Hematopoietic multipotent progenitor cell treated with erythropoietin and hydrocortisone succinate and interleukin-3 and kit ligand, for 6 days (in vitro differentiated cells): ENCODE measurements at places on chromosomes 3 and 15.

GRCh38 chr15:53126144-53126543 is 336.0 kb upstream of the ONECUT1 start:
- no peak for DNase-seq

- no peak for DNase-seq
Observed at GRCh38 chr15:101642361-101642760, 9.8 kb downstream of the TM2D3 start.

DNA sequence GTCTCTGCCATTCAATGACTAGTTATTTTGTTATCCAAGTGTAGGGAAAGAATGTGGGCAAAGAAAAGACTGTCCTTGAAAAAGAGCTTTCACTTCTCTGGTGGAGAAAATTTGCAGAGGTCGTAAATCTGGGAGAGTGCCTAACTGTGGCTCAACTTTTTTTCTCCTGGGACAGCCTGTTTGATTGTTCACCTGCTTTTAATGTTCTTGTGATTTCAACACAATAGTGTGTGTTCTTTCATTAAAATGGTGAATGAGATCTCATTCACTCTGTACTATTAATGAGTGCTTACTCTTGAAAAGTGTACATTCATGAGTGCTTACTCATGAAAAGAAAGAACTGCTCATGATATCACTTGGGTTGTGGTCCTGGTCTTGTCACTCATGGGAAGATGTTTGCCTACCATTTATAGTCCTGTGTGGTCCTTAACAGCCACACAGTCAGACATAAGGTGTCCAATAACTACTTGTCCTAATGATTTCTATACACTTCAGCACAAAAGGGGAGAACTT is 567.3 kb downstream of the GRM7 start:
- DNase-seq: no peak

DNA sequence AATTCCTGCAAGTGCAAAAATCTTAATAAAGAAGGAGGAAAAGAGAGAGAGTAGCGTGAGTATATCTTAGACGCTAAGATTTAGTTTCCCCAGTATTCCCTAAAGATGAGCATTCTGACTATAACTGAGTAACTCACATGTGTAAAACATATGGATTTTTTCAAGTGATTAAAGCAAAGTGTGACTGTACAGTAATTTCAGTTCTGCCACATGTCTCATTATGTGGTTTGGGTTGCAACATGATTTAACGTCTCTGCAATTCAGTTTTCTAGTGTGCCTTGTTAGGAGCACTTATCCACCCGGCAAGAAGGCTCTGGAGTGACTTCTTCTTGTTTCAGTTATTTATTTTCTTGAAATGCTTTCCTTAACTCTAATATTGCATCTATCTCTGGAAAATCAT is 514.1 kb downstream of the ROBO1 start:
- no peak for DNase-seq

DNA sequence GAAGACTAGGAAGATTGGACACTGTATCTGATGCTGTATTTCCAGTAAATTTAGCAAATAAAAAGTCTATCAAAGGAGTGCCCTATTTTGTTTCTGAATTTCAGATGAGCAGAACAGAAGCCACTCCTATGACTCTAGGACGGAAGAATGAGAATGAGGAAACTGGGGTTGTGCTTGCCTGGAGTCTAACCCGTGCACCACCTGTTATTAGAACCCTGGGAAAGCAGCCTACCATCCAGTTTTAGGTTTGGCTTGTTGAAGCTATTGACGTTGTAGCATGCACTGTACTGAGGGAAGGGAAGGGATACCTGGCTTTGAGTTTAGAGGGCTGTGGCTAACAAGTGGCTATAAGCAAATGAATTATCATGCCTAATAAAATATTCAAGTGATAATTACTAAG is 318.5 kb downstream of the SLC9A9 start:
- no peak for DNase-seq

DNA sequence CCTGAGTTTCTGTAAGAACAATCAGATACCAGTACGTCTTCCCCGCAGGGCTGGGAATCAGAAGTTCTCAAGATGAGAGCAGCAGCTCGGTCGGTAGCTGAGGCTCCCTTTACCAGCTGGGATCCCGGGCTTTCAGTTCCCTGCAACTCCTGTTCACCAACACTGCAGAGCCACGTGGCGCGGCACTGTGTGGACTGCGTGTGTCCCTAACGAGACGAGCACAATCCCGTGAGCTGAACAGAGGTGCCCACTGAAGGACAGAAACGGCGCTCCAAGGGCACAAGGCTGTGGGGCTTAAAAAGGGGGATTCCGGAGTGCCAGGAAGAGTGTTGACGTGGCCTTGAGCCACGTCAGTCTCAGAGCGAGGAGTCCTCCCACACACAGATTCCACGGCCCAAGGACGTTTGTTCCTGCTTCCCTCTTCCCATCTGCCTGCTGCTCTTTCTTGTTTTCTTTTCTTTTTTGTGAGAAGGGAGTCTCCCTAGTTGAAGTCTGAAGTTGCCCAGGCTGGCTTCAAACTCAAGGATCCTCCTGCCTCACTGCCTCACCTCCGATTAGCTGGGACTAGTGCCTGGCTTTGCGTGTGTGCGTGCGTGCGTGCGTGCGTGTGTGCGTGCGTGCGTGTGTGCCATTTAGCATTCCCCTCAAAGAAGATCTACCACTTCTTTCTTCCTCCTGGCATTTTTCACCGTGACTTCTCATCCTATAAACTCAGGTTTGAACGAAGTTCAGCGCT is 37.1 kb upstream of the RPL35A start:
- DNase-seq: no peak

DNA sequence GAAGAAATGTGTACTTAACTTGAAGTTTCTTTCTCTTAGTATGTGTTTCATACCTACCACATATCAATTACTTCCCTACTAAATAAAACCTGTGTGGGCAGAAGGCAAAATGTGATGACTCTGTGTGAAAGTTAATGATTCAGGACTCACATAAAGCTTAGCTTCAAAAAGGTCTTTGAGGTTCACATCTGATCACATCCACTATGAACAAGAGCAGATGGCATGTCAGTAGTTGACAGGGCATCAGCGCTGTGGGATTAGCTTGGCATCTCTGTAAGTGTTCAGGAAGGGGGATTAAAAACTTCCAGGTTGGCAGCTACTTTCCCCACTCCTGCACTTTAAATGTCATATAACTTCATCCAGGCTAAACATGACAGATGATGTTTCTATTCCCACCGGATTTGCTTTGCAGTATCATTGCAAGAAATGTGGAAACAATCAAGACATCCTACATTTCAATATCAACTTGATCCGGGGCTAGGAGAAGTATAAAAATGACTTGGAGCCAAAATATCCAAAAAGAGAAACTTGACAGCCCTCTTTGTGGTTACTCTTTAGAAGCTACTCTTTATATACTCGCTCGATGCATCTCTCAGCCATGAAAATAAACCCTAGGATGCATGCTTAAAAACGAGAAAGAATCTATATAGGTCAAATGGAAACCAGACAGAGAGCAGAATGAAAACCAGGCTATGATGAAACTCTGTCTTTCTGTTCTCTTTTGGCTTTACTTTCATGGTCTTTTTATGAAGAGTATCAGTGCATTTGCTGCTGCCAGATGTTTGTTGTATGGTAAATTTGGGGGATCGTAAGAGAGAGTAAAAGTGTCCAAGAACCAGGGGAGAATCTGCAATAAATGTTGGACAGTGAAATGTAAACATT is 273.1 kb upstream of the ALCAM start:
- no peak for DNase-seq

DNA sequence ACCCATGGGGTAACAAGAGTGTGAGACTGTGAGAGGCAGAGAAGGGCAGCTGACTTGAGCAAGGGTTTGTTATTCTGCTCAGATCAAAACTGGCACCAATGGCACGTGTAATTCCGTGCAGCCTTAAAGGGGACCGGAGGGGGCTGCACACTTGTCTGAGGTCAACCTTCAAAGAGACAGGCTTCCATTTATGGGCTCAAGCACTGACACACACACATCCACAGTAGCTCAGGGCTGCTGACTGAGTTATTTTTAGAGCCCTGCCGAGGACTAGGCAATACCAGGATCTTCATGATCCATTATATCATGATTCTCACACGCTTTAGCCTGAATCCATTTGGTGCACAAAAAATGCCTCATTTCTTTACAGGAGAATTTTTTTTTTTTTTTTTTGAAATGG is 20.6 kb upstream of the SPTBN5 start:
- DNase-seq: no peak

DNA sequence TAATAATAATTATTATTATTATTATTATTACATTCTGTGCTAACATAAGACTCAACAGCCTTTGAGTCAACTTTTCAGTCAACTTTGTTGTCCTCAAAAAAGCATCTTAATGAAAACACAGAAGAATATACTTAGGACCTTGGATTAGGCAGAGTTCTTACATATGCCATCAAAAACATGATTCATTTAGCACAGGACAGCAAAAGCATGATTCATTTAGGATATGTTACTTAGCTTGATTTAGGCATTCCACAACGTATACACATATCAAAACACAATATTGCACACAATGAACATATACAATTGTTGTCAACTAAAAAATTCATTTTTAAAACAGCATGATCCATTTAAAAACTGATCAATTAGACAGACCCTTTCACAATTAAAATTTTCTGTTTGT is 213.0 kb downstream of the FMN1 start:
- DNase-seq: no peak

- DNase-seq: no peak
Observed at GRCh38 chr3:40873476-40873875, 325.8 kb upstream of the CTNNB1 start.

- DNase-seq: no peak
Observed at GRCh38 chr3:99871231-99872045, 53.8 kb downstream of the CMSS1 start.

DNA sequence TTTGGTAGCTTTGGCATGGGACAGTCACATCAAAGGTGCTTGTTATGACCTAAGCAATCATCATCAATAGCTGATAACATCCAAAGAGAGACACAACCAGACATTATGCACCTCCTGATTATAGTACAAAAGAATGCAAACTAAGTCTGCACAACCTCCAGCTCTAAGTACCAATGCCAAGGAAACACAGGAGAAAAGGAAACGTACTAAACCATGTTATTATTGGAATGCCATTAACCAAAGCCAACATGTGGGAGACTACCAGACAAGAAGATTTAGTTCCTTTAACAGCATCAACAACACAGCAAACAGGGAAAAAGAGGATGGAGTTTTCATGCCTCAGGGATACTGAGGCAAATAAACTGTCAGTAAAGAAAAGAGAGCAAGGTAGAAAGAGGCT is 61.4 kb downstream of the CD47 start:
- no peak for DNase-seq

- DNase-seq: no peak
Observed at GRCh38 chr3:131582438-131582837, 79.7 kb upstream of the MRPL3 start.

DNA sequence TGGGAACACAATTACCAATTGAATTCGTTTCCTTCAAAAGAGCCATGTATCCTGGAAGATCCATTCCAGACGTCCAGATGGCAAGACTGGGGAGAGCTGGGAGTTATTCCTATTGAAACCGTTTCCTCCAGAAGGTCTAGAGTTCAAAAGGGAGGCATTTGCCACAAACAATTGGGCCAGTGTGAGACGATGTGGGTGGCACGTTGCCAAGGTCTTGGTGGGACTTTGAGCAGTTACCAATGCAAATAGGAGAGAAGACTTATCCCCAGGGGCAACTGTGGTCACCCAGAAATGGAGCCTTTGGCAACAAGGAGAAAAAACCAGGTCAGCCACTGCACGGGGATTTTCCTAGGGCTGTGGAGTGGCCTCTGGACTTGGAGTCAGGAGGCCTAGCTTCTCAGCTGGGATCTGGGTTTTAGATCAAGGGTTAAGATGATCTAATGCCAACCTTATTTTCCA is 29.6 kb upstream of the TLE3 start:
- no peak for DNase-seq

DNA sequence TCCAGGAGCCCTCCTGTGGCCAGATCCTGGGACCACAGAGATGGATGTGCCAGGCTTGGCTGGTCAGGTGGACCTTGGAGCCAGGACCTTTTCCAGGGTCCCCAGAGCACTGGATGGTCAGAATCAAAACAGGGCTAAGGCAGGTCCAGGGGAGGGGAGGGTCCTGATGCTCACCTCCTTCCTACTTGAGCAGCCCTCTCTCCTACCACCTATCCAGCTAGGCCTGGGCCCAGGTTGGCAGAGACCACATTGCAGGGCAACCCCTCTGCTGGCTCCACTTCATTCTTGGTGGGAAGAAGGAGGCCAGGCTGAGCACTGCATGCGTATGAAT is 28.5 kb upstream of the SFMBT1 start:
- DNase-seq: no peak

- DNase-seq: no peak
Observed at GRCh38 chr15:82790321-82790720, 15.5 kb downstream of the FSD2 start.

DNA sequence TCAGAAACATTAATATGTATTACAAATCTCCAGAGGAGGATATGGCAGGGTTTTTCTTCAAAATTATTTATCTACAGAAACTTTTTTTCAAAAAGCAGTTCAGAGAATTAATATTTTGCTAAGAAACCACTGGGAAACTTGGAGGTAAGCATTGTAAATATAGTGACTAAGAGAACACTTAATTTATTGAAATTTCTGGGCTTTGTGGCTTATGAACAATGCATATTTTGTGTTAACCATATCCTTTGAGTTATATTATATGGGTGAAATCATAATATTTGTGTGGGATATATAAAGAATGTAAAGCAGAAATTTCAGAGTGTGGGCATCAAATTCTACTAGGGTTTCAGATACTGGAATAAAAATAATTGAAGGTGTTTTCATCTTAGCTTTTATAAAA is 1059.2 kb downstream of the ZPLD1 start:
- DNase-seq: no peak

- DNase-seq: no peak
Observed at GRCh38 chr3:30418443-30418842, 188.0 kb upstream of the TGFBR2 start.

- no peak for DNase-seq
Observed at GRCh38 chr15:48802257-48802656, 8.6 kb downstream of the CEP152 start.

DNA sequence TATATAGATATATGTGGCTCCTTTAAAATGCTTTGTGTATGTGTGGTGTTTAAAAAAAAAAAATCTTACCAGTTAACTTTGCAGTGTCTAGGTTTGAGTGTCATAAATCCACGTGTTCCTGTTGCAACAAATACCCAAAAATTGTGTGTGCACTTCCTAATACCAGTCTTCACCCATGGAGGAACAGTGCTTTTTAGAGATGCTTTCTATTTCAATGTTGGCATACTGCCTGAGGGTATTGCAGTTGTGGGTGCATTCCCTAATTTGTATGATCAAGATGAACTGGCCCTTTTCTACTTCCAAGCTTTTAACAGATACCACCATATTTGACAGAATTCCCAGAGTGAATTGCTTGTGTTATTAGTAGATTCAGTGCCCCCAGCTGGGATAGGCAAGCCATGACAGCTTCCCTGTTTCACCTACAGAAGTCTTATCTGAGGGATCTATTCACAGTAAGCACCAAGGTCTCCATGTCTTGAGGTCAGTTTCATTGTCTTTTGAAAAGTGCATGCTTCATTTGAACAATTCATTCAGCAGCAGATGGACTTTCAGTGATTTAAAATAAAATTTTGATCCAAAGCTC is 68.9 kb upstream of the GOLGA6B start:
- no peak for DNase-seq

DNA sequence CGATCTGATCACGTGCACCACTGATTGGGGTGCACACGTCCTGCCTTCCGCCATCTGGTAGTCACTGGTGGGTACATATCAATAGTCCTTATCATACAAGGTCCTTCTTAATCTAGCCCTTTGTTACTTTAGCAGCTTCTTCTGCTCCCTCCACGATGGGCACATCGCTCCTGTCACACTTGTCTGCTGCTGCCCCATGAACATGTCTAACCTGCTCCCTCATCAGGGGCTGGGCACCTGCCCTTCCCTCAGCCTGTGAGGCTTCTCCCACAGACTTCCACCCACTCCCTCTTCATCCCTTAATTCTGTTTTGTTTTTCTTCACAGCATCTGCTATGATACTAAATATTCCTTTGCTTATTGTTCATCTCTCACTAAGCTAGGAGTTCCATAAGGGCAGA is 82.5 kb downstream of the UACA start:
- no peak for DNase-seq
